GM10248 (cell line): ENCODE measurements at places on chromosomes 3 and 15.

- no peak for DNase-seq
Observed at GRCh38 chr3:52205727-52206372, 7.9 kb downstream of the ALAS1 start.

- DNase-seq: no peak
Observed at GRCh38 chr3:47430606-47431005, 45.1 kb downstream of the SCAP start.

GRCh38 chr15:67158367-67158766, 93.0 kb downstream of the SMAD3 start:
- DNase-seq: no peak

- no peak for DNase-seq
Observed at GRCh38 chr15:95698230-95698629, 632.3 kb upstream of the NR2F2 start.

DNA sequence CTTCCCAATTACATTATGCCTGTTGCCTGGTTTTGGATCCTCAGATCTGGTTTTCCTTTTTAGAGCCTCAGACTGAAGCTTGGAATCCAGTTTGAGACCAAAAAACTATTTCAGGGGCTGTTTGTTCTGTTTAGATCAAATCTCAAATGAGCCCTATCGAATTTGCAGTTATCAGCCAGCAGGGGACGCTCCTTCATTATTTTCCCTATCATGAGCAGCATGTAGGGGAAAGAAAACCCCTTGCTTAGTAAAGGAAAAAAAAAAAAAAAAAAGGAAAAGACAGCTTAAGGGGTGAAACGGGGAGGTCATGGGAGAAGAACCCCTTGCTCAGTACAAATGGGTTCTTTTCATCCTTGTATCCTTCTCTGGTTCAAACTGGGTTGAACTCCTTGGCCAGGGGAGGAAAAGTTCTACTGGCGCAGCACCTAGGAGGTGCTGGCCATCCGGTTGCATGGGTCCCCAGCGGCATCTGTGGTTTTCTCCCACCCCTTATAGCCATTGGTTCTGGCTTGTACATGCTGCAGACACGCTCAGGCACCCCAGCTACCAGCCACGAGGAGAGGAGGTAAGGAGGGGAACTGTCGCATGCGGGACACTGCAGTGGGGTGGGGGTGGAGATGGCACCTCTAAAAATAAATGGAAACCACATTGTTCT, 1375.1 kb upstream of the ALCAM start:
- no peak for DNase-seq

DNA sequence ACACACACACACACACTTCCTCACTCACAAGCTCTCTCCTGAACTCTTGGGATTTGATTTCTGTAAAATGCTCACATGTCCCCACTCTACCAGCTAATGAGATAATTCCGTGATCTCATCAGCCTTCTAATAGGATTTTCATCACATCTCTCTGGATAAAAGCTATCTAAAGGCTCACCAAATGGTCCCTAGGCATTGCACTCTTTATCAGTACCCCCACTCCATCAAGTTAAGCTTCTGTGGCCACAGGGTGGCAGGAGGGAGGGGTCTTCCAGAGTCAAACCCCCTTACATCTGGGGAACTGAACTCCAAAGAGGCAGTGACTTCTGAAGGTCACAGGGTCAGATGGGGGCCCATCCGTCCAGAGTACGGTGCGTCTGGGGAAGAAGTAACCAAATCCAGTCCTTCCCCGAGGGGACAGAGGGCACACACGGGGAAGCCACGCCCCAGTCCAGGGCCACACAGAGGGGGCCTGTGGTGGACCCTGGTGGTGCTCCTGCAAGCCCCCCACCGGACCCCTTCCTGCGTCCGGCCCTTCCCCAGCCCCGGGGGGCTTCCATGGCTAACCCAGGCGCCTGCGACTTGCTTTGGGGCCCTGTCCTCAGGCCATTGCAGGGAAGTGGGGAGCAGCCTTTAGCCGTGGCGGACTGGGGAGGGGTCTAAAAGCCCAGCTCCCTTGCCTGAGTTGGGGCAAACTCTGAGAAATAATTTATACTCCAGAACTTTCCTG, 25.5 kb downstream of the CPN2 start:
- DNase-seq: no peak

DNA sequence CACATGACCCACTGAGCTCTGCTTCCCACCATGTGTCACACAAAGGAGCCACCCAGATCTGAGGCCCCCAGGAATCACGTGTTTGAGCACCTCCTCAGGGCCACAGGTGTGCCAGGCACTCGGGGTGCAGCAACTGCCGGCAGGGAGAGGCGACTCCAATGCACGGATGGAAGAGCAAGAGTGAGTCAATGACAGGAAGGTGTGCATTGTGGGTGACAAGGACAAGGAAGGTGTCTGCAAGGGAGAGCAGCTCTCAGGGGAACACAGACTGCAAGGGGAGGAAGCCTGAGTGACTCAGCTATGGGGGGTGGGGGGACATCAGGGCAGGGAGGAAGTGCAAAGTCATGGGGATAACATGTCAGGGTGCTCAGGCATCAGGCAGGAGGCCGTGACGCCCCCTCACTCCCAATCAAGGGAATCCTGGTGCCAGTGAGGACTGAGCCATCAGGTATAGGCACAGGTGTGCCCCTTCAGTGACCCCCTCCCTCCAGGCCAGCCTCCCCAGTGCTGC, 67.4 kb downstream of the NUP210 start:
- DNase-seq: no peak

GRCh38 chr15:49877117-49877872, 241.7 kb downstream of the ATP8B4 start:
- DNase-seq: no peak

DNA sequence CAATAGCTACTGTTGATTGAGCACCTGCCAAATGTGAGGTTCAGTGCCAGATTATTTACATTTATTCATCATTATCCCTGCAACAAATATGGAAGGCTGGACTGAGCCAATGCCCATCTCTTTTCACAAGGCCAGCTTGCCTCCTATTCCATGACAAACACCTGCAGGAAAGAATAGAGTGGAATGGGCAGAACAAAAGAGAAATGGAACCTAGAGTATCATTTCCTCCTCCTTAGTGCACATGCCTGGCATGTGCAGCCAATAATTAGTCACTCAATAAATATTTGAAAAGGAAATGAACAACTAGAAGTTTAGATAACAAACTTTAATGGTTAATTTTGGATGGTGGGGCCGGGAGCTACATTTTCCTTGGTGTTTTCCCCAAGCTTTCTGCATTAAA, 61.4 kb upstream of the MYRIP start:
- DNase-seq: no peak

DNA sequence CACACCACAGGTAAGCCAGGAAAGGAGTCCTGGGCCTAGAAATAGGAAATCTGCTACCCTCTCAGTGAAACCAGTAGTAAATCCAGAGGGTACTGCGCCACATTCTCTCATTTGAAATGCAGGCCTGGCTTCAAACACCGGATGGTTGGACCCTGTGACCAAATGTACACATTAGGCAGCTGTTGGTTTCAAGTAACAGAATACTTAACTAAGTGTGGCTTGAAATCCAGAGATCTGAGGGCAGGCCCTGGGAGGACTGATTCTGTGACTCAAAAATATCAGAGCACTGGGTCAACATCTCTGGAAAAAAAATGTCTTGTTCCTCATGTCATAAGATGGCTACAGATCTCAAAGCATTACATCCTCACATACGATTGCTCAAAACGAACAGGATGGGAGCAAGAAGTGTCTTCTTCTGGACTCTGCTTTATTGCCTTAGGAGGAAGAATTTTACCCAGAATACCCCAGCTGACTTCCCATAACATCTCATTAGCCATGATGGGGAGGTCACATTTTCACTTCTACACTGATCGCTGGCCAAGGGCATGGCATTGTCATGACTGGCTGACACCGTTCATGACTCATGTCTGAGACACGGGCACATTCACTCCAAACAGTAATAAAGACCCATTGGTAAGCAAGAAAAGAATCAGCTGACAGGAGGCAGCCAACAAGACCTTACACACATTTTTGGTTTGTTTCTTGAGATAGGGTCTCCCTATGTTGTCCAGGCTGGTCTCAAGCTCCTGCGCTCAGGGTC, 166.0 kb downstream of the ARRDC4 start:
- DNase-seq: no peak

DNA sequence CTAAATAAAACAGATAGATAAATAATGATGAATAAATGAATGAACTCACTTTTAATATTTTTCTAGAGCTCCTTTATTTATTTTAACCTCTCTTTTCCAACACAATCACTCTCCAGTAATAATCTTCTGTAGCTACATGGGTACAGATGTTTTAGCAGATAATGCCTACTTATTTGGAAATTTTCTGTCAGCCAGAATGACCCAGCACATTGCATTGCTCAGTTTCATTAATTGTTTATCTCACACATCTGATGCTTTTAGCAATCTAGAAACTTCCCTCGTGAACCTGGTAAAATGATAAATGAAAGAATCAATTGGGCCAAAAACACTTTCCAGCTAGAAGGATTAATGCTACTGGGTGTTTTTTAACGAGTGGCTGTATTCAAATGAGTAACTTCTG, 14.9 kb upstream of the MYH15 start:
- DNase-seq: no peak
